Skeletal muscle cell (primary cell): ENCODE measurements at places on chromosomes 16 and 17.

- DNase-seq = no peak
These were observed 8.6 kb upstream of the SOST start for GRCh38 chr17:43767053-43767712.

DNA sequence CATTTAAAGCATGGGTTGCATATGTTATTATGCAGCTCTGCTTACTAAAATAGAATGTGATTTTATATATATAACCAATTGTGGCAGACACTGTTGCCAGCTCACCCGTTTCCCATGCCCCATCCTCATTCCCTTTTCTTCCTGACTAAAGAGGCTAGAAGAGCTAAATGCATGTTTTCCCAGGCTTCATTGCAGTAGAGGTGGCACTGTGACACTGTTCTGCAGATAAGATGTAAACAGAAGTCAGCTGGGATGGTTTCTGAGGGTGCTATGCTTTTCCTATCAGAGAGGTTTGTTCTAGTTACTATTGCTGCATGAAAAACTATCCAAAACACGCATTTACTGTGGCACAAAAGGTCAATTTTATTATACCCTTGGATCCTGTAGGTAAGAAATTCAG lies 5.7 kb upstream of the TOB1 start:
- DNase-seq = no peak

GRCh38 chr17:27609611-27610303 lies 21.2 kb upstream of the LGALS9 start:
- DNase-seq = no peak

DNA sequence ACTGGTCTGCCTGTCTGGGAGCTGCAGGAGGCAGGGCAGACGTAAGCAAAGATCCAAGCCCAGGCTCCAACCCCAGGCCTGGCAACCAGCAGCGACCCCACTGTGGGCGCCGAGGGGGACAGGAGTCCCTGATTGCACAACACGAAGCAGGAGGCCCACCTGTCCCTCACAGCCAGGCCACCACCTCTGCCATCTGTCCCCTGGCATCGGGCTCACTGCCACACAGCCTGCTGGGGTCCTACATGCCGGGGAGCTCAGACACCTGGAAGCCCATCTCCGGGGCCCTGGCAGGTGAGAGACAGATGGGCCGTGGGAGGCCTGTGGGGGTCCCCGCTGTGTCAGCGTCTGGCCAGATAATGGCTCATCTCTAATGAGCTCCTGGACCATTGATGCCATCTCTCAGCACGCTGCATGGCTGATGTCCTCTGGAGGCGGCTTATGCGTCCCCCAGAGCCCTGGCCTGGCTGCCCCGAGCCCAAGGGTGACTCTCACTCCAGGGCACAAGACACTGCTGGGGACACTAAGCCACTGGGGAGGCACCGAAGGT lies 11.3 kb upstream of the RASD1 start:
- no peak for DNase-seq

DNA sequence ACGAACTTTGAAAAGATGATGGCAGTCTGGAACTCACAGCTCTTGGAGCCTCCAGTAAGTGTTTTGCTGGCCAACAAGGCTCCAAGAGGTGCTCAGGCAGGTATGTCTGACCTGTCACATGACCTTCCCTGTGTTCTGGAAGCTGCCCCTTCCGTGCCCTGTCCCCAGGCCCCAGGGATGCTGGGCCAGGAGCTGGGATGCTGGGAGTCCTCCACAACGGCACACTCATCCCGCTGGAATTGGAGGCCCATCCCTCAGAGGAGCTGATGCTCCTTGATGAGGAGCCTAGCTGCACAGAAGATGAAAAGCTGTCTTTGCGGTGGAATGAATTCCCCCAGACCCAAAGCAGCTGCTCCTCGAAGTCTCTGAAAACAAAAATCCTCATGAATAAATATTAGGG lies 47.8 kb downstream of the HOXB1 start:
- DNase-seq = no peak

DNA sequence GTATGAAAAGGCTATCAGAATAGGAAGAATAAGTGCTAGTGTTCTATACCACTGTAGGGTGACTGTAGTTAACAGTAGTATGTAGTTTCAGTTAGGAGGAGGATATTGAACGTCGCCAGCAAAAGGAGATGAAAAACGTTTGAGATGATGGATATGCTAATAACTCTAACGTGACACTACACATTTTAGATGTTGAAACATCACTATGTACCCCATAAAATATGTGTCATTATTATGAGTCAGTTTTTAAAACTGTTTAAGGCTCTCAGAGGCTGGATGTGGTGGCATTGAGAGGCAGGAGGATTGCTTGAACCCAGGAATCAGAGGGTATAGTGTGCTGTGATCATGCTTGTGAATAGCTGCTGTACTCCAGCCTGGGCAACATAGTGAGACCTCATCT lies 31.8 kb downstream of the UBN1 start:
- no peak for DNase-seq

DNA sequence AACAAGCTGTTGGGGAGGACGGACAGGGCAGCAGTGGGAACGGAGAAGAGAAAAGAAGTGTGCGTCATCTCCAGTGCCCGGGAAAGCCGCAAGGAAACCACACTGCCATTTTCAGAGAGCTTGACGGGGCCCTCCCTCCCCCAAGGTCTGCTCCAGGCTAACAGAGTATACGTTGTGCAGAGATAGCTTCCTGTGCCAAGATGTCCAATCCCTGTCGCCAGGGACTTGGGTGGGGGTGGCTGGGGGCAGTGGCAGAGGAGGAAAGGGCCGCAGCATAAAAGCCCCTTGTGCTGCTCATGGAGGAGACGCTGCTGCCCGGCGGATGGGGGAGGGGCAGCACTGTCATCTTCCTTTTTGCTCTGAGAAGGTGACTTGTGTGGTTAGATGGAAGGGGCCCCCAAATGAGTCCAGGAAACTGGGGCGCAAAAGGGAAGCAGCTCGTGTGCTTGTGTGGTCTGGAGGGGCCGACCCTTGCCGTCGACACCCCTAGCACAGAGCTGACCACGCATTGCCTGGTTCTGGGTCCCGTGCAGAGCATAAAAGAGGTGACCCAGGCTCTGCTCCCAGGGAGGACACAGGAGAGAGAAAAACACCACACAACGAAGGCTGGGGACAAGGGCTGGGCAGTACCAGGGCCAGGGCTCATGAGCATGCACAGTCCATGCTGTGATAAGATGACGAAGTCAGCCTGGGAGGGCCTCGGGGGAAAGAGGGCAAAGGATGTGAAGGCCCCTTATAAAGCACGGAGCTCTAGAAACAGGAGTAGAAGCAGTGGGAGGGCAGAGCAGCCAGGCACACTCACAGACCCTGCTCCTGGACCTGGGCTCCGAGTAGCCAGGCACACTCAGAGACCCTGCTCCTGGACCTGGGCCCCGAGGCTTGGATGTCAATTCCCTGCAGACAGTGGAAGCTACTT lies 372.7 kb downstream of the SLC39A11 start:
- no peak for DNase-seq

GRCh38 chr17:42406615-42407288 lies 16.3 kb downstream of the CAVIN1 start:
- no peak for DNase-seq

- DNase-seq = no peak
These were observed 256.2 kb downstream of the PARN start for GRCh38 chr16:14373896-14374295.

DNA sequence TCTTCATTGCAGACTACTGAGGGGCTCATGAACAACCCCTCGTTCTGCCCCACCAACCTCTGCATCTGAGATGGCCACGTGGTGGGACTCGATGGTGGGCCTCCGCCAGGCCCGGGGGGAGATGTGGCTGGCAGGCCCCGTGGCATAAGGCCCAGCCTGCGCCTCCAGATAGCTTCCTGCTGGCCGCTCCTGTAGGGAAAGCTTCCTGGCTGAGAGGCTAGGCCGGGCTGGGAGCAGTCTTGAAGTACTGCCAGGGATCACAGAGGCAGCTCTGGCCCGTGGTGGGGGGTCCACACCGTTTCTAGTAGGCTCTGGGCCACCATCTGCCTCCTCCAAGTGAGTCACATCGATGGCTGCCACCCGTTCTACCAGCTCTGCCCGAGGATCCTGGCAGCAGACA lies 7.6 kb downstream of the CAMKK1 start:
- no peak for DNase-seq

GRCh38 chr16:30954993-30955392 lies 2.6 kb upstream of the SETD1A start:
- no peak for DNase-seq

GRCh38 chr16:87692176-87692575 lies 73.6 kb downstream of the KLHDC4 start:
- DNase-seq = no peak

DNA sequence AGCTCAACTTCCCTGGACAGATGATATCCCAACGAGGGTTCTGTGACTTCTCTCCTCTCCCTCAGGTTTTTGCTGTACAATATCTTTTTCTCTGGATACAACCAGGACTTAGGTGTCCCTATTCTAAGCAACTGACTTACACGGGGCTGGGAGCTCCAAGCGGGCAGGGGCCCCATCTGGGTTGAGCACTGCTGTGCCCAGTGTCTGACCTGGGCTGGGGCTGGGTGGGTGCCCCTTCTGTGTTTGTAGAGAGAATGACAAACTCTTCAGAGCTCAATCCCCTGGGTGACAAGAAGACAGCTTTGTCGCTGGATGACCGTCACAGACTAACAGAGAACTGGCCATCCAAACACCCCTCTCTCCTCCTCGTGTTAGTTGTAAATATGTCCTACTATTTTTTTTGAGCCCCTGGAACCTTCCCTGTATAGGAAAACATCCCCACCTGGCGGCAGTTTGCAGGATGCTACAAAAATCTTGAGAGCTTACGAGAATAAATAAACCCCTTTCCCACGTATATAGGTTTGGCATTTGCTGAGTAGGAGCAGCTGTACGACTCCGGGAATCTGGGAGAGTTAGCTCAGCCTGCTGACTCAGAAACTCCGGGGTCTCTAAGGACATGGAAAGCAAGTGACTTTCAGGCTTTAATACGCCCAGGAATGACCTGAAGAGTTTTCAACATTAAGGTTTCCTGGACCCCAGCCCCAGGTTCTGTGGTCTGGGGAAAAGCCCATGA lies 23.7 kb upstream of the RCVRN start:
- peak; percentile 42 for DNase-seq

GRCh38 chr17:29726715-29727252 lies 104.1 kb upstream of the CORO6 start:
- DNase-seq = no peak

DNA sequence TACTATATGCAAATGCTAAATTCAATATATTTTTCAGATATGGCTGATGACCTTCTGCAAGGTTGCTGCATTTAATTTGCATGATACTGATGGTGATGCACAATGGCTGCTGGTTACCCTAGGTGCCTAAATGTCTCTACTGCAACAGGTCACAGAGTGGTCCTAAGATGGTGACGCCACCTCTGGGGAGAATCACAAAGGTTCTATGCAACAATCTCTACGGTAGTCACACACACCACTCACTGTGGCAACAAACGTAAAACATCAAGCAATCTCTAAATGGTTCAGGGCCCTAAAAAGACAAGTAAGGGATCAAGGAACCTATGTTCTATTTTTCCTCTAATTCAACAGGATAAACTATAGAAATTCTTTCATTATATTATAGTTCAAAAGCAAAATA lies 293.3 kb downstream of the CEP112 start:
- DNase-seq = no peak
